ENCODE measurements at places on chromosomes 5 and 9.

DNA sequence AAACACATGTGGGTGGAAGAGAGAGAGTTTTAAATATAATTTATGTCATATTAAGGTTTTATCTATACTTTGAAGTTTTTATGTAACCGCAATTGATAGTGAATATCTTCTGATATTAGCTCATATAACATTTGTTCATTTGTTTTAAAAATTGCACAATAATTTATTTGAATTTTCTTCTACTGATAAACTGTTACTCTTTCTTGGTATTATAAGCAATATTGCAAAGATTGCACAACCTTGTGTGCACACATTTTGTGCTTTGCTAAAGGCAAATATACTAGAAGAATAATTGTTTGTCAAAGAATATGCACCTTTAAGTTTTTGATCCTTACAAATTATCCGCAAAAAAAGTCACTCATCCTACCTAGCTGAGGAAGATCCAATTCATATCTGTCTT, 275.7 kb downstream of the TLR4 start:
- DNase-seq: no peak

GRCh38 chr5:96439477-96440184, 6.6 kb upstream of the PCSK1 start:
- no peak for DNase-seq

DNA sequence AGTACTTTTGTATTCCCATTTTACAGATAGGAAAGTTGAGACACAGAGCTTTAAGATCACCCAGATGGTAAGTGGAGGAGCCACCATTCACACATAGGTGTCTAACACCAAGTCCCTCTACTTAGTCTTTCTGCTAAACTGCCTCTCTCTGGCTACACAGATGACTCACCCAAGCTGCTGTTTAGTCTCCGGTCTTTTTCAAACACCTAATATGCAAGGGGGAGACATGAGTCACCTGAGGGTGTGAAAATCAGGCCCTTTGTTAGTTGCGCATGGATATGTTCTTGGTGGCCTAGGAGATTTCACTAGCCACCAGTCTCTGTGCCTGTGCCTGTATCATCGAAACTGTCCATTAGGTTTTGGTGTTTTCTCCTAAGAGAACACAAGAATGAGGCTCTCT, 117.8 kb downstream of the MAST4 start:
- DNase-seq: no peak

DNA sequence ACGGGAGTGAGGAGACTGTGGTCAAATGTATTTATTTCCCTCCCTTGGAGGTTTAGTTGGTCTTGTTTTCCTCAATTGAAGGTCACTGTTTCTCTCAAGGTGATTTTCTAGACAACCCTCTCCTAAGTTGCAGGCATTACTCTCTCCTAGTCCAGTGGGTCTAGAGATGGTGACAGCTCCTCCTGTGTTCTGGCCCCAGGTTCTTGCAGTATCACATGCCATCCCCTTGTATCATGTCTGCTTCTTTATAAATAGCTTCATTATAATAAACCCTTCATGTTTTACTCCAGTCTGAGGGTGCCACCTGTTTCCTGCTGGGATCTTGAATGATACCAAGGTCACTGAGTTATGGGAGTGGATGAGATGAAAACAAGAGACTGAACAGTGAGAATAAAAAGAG, 208.0 kb upstream of the KCNN2 start:
- no peak for DNase-seq

- DNase-seq: peak; percentile 23
Observed at GRCh38 chr5:96601715-96602244, 60.4 kb upstream of the CAST start.

- no peak for DNase-seq
Observed at GRCh38 chr9:122144836-122145591, 14.6 kb downstream of the NDUFA8 start.

- DNase-seq: no peak
Observed at GRCh38 chr5:98415663-98416062, 357.8 kb upstream of the RGMB start.

DNA sequence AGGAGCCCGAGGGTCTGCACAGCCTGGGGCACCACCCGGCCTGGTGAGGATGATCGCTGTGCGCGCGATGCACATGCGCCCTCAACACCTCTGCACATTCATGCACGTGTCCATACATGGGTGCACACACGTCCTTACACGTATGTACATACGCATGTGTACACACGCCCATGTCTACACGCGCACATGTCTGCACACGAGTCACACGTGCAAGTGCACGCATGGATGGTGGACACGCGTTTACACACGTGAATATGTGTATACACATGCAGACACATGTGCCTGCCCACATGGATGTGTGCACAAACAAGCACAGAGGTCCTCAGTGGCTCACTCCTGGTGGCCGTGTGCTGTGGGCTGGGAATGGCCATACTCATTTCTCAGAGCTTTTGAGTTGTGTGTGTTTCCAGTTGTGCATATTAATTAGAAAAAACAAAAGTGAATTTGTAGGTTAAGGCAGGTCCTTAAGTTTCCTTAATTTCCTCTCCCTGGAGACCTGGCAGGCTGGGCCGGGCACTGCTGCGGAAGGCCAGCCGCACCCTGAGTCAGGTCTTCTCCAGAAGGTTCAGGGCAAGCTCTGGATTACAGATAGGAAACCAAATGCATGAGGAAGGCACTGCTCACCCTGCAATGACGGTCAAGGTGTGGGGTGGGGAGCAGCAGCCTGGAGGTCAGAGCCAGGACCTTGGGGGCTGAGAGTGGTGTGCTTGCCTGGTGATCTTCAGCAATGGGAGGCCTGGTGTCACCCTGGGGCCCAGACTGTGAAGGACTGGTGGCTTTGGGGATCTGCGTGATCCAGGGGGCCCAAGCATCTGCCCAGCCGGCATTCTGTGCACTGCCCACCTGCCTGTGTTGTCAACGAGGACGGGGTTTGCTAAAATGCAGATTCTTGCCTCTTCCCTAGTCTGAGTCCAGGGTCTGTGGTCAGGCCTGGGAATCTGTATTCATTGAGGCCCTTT, 1.3 kb upstream of the RNU6ATAC start:
- no peak for DNase-seq

GRCh38 chr5:179727106-179727505, 5.5 kb upstream of the MAML1 start:
- no peak for DNase-seq

DNA sequence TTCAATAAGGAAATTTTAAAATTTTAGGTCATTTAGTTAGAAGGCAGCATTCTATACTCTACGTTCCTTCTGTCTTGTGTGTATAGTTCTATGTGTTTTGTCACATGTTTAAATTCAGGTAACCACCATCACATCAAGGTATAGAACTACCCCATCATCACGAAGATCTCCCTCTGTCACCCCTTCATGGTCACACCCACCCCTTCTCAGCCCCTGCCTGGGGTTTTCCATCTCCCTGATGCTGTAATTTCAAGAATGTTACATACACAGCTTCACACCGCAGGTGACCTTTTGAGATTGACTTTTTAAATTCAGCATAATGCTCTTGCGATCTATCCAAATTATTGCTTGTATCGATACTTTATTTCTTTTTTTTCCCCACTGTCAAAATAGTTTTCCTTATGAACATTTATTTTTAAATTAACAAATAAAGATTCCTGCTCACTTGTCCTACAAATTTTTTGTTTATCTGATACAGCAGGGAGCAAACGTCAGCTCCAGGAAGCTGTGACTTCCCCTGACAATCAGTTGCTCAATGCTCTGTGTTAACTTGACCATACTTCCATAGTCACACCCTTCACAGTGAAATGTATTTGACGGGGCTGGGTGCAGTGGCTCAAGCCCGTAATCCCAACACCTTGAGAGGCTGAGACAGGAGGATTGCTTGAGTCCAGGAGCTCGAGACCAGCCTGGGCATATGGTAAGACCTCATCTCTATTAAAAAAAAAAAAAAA, 10.2 kb downstream of the BTNL8 start:
- no peak for DNase-seq

GRCh38 chr5:62584391-62584790, 5.8 kb downstream of the LRRC70 start:
- DNase-seq: no peak

DNA sequence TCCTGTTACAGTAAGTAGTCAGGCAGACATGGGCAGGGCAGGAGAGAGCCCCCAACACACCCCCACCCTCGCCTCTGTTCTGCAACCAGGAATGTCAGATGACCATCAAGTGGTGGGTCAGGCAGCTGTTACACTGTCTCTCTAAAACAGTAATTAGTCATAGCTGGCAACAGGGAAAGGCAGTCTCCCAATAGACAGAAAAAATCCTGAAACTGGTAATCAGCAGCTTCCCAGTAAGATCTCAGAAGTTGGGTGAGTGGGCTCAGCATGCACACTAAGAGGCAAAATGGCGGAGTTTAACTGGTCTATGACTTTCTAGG, 90.2 kb downstream of the C5orf15 start:
- DNase-seq: no peak

GRCh38 chr9:4243113-4243512, 56.8 kb downstream of the GLIS3 start:
- DNase-seq: no peak

- DNase-seq: no peak
Observed at GRCh38 chr9:73806876-73807275, 655.2 kb downstream of the ANXA1 start.

All from stimulated activated CD4-positive, alpha-beta T cell treated with anti-CD3 and anti-CD28 coated beads, Interleukin-1b, Interleukin-23, amount 100 ng/mL, for 1 hour (primary cell).